ENCODE measurements at places on chromosomes 1 and 21. TPM values are rescaled to one million over a fixed set of nuclear protein-coding genes. Genes with fewer than 3 reads are reported as not detected.

The DYRK3 gene
- total RNA-seq: 27.3 TPM

The ASPM gene
- total RNA-seq: 27.5 TPM

The FMO3 gene
- not detected for total RNA-seq

The PLPPR5 gene
- 0.31 TPM for total RNA-seq

The HSD3B1 gene
- total RNA-seq: not detected

The OLFML2B gene
- 0.08 TPM for total RNA-seq

The KRTAP11-1 gene
- total RNA-seq: not detected

The PRDM16 gene
- not detected for total RNA-seq

The TRPM2 gene
- not detected for total RNA-seq

The FCRL6 gene
- not detected for total RNA-seq

The CD1B gene
- total RNA-seq: not detected

The APCS gene
- total RNA-seq: not detected

The NPPB gene
- total RNA-seq: not detected

The FCAMR gene
- total RNA-seq: not detected

The LRRC8B gene
- total RNA-seq: 0.94 TPM

The TACSTD2 gene
- total RNA-seq: 54.6 TPM

The HRNR gene
- total RNA-seq: not detected

The CD1C gene
- not detected for total RNA-seq

The SPRR4 gene
- total RNA-seq: not detected

The AGTRAP gene
- total RNA-seq: 193 TPM

The RHBDL2 gene
- 8.7 TPM for total RNA-seq

The TIE1 gene
- total RNA-seq: not detected

The DNAJC28 gene
- 0.23 TPM for total RNA-seq

The DOCK7 gene
- 58.6 TPM for total RNA-seq

The HTR1D gene
- 0.27 TPM for total RNA-seq

The GRHL3 gene
- total RNA-seq: 3.0 TPM
